COR-L47 (cell line): ENCODE measurements at places on chromosomes 6 and 20.

- DNase-seq, result no peak
Observed at GRCh38 chr6:79005024-79005423, 73.0 kb downstream of the PHIP start.

DNA sequence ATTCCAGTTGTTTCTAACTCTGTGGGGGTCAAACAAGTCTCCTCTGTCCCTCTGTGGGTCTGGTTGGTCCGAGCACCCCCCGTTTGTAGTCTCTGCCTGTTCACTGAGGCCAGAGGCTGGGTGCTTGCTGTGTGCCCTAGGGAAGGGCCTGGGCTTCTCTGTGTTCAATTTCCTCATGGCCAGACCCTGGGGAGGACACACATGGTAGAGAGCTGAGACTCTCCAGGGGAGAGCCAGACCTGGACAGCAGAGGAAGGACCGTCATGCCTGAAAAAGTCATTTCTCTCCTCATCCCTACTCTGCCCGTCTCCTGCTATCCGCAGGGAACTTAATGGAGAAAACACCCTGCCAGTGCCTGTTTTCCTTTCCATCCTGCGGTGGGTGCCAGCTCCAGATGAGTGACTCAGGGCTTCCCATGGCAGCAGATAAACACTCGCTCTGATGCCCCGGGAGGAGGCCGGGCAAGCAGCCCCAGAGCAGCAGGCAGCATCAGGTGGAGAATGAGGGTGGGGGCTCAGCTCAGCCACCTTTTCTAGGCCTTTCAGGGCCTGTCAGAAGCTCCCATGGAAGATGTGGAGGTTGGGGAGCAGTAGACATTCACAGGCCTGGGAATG lies 51.9 kb downstream of the SNAI1 start:
- DNase-seq, result no peak

DNA sequence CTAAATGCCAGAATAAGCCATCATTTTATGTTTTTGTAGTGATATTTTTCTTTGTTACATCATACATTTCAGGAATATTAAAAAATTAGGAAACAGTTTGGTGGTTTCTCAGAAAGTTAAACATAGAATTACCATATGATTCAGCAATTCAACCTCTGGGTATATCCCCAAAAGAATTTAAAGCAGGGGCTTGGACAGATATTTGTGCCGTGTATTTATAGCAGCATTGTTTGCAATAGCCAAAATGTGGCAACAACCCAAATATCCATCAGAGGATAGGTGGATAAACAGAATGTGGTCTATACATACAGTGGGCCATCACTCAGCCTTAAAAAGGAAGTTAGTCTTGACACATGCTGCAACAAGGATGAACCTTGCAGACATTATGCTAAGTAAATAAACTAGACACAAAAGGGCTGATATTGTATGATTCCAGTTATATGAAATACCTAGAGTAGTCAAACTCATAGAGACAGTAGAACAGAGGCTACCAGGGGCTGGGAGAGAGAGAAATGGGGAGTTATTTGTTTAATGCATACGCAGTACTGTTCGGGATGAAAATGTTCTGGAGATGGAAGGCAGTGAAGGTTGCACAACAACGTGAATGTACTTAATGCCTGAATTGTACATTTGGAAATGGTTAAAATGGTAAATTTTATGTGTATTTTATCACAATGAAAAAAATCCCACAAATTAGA lies 18.9 kb upstream of the TRAF3IP2 start:
- no peak for DNase-seq

DNA sequence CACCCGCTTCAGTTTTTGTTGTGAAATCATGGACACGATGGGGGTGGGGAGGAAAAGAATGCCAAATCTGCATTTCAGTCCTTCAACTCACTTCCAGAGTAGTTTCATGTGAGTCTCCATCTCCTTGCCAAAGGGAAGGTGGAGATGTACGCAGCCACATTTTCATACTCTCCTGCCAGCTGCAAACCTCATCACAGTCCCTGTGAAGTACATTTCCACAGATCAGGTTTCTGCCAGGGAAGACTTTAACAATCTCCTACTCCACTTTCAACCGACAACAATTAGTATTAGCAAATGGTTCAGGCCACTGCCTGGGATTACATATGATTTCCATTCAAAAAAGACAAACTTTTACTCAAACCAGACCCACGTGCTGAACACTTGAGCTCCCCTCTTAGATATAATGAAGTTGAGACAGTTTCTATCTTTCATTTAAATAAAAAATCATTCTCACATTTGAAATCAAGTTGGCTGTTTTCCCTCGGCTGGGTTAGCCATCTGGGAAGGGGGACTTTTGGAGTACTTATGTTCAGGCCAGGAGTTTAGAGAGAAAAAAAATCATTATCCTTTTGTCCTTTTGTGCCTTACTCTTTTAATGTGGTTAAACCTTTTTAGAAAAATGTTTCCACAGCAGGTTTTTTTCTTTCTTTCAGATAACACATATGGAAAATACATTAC lies 51.0 kb upstream of the CEP162 start:
- no peak for DNase-seq

DNA sequence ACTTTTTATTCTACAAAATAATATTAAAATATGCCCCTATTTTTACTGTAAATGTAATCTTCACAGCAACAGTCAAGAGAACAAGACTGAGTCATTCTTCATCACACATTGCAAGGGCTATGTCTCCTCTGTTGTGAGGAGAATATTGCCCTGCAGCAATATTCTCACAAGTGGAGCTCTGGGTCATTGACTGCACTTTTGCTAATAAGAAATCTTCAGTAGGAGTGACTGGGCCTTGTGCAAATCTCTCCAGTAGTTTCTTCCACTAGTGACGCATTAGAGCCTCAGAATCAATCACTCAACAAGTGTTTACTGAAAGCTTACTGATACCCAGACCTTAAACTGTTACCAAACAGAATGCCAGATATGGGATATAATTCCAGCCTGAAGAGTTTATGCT lies 49.1 kb downstream of the LAMA2 start:
- no peak for DNase-seq
